ENCODE measurements at places on chromosomes 2 and 18.

DNA sequence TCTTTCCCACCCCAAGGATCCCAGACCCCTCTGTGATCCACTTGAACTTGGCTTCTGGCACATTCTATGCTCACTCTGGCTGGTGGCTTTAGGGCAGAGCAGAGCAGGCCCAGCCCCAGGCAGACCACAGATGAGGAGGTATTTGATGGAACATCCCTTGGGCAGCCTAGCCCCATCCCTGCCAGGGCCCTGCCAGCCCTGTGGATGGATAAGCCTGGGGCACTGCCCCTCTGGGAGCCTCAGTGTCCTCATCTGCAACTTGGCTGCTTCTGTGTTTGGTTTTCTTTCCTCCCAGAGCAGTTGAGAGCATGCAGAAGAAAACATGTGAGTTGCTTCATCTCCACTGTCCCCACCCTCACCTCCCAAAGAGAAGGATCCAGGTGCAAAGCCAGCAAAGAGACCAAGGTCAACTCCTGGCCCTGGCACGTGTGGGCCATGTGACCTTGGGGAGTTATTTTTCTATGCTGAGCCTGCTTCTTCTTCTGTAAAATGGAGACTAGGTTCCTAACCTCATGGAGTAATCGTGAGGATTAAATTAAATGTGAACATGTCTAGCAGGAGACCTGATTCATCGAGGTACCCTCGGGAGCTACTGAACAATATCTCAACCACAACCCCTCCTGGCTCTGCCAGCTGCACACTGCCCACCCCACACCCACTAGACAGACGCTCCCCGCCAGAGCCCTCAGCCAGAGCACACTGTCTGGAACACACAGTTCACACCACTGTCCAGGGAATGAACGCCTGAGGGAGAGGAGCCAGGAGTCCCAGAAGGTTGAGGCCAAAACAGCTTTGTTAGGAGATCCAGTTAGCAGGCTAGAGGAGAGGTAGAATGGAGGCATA lies 14.6 kb upstream of the TNS1 start:
- no peak for DNase-seq

- DNase-seq = no peak
Measured at GRCh38 chr2:104286841-104287240, 567.1 kb upstream of the POU3F3 start.

DNA sequence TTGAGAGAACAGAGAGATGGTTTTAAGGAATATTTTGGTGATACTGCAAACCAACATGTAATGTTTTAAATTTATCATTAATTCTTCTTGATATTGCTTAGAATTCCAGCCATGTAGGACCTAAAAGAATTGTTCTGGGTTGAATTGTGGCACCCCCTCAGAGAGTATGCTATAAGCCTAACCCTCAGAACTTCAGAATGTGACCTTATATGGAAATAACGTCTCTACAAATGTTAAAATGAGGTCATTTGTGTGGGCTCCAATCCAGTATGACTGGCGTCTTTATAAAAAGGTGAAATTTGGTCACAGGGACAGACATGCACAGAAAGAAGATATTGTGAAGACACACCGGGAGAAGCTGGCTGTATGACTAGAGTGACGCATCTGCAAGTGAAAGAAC lies 193.6 kb downstream of the NRXN1 start:
- no peak for DNase-seq

DNA sequence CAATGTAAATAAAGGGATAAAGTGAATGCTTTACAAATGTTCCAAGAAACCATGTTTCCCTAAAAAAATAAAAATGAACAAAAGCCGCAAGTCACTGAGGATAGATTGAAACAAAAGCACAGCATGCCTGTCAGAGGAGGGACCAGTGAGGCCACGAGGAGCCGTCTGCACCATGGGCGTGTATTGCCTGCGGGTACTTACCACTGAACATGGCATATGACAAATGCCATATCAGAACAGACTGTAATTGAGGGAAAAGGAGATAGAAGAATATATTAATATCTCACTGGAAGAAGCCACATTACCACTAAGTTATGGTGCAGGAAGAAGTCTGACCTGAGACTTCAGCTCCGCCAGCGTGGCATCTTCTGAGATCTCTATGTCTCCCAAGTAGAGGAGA lies 75.8 kb downstream of the USP40 start:
- no peak for DNase-seq

GRCh38 chr18:78980777-78981380 lies 1.3 kb downstream of the SALL3 start:
- DNase-seq = no peak

- no peak for DNase-seq
Measured at GRCh38 chr18:50441501-50441900, 66.7 kb downstream of the SKA1 start.

- peak; percentile 93 for DNase-seq
Measured at GRCh38 chr18:23498877-23499276, 4.4 kb upstream of the RMC1 start.

DNA sequence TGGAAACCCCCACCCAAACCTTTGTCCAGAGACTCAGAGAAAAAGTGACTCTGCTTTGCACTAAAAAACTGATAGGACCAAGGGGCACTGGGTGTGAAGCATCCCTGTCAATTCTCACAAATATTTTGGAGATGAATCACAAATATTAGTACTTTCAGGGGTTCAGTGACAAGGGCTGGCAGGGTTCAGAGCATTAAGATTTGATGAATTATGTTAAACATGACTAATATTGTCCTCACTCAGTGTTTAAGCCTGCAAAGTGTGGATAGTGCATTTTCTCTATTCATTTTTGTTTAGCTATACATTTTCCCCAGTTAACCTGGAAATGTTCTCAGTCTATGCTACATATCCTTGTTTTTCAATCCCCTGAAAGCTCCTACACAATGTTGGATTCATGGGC lies 65.3 kb upstream of the CCDC68 start:
- no peak for DNase-seq

GRCh38 chr2:238499731-238500580 lies 73.2 kb downstream of the ASB1 start:
- DNase-seq = no peak

DNA sequence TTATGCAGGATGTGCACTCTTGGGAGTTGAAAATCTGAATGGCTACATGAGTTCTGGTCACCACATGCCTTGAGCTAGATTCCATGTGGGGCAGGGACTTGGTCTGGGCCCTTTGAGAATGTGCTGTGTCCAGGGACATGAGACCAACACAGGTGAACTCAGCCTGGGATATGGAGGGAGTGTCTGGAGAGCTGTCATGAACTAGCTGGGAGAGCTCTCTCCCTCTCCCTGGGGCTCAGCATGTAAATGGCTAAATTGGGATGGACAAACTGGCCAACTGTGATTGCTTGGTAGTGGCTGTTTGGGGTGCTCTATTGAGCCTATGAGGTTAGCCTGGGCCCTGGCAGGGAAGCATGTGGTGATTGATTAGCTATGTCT lies 105.1 kb upstream of the HS6ST1 start:
- no peak for DNase-seq

Data from erythroblast (primary cell).